Upper lobe of right lung (tissue), 1 donor: ENCODE measurements at places on chromosomes 12 and 14. TPM values are rescaled to one million over a fixed set of nuclear protein-coding genes. Genes with fewer than 3 reads are reported as not detected.

DNA sequence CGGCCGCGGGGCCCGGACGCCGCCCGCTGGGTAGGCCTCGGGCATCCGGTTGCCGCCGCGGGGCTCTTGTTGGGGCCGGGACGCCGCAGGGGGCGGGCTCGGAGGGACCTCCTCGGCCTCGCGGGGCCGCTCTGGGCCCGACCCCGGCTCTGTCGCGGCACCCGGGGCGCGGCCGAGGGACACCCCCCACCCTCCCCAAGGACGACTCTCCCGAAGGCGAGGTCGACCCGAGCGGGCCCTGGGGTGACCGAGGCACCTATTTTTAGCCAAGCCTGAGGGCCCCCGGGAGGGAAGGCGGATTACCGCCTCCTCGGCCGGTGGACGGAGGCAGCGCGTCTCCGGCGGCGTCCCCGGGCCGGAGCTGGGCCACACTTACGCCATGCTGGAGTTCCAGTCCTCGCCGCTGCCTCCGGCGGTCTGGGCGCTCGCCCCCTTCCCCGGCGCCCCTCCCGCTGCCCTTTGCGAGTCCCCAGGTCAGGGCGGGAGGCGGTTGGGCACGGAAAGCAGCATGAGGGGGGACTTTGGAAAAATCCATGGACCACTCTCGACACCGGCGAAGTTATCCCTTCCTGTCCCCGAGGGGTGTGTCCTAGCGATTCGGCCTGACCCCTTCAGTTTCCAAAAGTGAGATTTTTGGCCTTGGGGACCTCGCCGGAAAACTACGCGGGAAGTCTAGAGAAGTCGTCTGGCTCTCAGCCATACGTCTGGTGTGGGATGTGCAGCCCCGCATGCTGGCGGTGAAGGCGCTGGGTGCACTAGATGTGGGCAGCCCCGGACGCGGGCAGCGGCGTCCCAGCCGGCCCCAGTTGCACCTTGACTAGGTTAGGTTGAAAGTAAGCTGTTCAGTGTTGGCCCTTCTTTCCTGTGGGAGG, 699 bp downstream of the KTN1 start:
- peak overlapping the region; percentile 76 for H3K4me3 ChIP-seq
- H3K27ac ChIP-seq, result peak overlapping the region; percentile 91
- H3K36me3 ChIP-seq, result no peaks in the 10 kb centered on the region
- peak; percentile 79 for DNase-seq
- peaks cover 36% of the 10 kb centered on the region for H3K4me1 ChIP-seq

The RHOJ gene
- 38.6 TPM for total RNA-seq

- H3K4me3 ChIP-seq, result no peak overlapping the region
- no peaks in the 10 kb centered on the region for H3K27me3 ChIP-seq
- H3K27ac ChIP-seq, result no peak overlapping the region
Observed at GRCh38 chr14:32081901-32082300, 4.8 kb downstream of the ARHGAP5 start.

GRCh38 chr12:8698132-8698851, 501 bp downstream of the RIMKLB start:
- peak overlapping the region; percentile 87 for H3K27ac ChIP-seq
- peak overlapping the region; percentile 80 for H3K4me3 ChIP-seq
- peak; percentile 85 for DNase-seq
- H3K27me3 ChIP-seq, result no peaks in the 10 kb centered on the region
- H3K36me3 ChIP-seq, result no peaks in the 10 kb centered on the region
- peaks cover 25% of the 10 kb centered on the region for H3K4me1 ChIP-seq

GRCh38 chr14:51211149-51211548, 28.9 kb upstream of the TMX1 start:
- H3K27me3 ChIP-seq, result peaks cover 6% of the 10 kb centered on the region
- no peak overlapping the region for H3K27ac ChIP-seq
- no peak overlapping the region for H3K4me3 ChIP-seq
- H3K4me1 ChIP-seq, result no peaks in the 10 kb centered on the region
- H3K36me3 ChIP-seq, result no peaks in the 10 kb centered on the region
- DNase-seq, result no peak

DNA sequence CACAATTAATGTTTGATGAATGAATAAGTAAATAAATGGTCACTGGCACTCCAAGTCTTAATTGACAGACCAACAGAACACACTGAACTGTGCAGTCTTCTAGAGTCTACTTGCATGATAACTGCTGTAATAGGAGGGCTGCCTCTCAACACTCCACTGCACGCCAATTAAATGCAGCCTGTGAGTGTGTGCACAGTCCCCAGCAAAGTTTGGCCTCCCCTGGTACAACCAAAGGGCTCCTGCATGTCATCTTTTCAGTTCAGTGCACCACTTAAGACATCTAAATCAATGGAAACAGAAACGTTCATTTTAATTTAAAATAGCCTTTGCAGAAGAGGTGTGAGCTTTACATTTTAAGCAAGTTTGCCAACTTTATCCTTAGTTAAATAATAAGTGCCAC, 121.7 kb upstream of the USP15 start:
- no peak overlapping the region for H3K27ac ChIP-seq
- DNase-seq, result no peak
- no peaks in the 10 kb centered on the region for H3K27me3 ChIP-seq
- H3K4me1 ChIP-seq, result no peaks in the 10 kb centered on the region

- H3K27ac ChIP-seq, result no peak overlapping the region
- no peaks in the 10 kb centered on the region for H3K27me3 ChIP-seq
- DNase-seq, result no peak
- H3K4me3 ChIP-seq, result no peak overlapping the region
- H3K36me3 ChIP-seq, result no peaks in the 10 kb centered on the region
Observed at GRCh38 chr14:87489196-87489819, 503.7 kb downstream of the GALC start.

DNA sequence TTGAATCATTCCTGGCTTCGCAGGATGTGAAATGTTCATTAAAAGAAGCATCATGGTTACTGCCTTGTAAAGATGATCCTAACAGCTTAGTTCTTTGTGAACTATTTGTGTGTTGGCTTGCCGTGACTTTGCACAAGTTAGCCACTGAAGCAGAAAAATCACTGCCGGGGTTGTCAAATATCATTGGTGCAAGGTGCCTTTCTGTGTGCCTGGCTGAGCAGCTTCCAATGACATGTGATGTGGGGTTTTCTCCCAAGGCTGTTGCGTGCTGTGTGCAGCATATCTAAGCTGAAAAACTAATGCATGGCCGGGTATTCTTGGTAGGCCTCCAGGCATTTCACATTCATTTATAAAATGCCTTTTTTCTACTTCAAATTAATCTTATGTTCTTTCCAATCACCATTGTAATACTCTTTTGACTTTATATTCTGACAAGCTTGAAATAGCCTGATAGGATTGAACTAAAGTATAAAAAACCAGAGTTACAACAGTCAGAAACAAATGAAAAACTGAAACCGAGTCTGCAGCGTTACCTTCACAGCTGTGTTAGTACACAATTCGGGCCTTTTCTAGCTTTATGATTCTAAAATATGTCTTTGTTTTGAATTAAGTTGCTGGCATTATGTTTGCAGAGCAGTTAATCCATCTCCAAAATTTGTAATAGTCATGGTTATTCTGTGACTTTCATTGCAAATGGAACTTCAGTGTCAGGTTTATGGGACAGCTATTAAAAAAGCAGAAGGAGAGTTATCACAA, 222.1 kb downstream of the SYT1 start:
- no peak for DNase-seq
- no peaks in the 10 kb centered on the region for H3K36me3 ChIP-seq
- no peaks in the 10 kb centered on the region for H3K4me1 ChIP-seq
- no peak overlapping the region for H3K27ac ChIP-seq

GRCh38 chr14:53011053-53011462, 60.2 kb upstream of the FERMT2 start:
- H3K4me1 ChIP-seq, result no peaks in the 10 kb centered on the region
- H3K27ac ChIP-seq, result peak overlapping the region; percentile 44
- H3K4me3 ChIP-seq, result no peak overlapping the region
- DNase-seq, result no peak
- no peaks in the 10 kb centered on the region for H3K27me3 ChIP-seq

DNA sequence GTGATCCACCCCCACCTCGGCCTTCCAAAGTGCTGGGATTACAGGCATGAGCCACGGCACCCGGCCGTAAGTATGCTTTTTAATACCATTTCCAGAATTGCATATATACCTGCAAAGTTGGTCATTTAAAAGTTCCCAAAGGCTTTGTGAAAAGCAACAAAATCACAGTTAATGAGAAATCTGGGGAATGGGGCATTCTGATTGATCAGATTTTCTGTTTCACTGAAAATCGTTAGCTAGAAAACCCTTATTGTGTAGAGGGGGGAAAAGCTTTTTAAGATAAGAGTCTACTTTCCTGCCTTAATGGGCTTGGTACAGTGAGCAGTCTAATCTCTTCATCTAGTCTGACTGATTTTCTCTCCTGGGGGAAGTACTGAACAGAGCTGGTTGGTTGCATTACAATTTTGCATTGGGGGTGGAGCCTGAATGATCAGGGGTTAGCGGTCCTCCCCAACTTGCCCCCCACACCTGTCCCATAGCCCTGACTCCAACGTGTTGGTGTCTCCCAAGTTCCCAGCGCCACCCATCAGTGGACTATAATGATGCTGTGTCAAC, 23.8 kb downstream of the IL31 start:
- H3K4me3 ChIP-seq, result no peak overlapping the region
- DNase-seq, result no peak
- no peaks in the 10 kb centered on the region for H3K36me3 ChIP-seq
- no peak overlapping the region for H3K27ac ChIP-seq

The RITA1 gene
- 16.4 TPM for total RNA-seq

GRCh38 chr14:32865827-32866376, 72.8 kb upstream of the NPAS3 start:
- H3K27ac ChIP-seq, result no peak overlapping the region
- H3K27me3 ChIP-seq, result no peaks in the 10 kb centered on the region
- no peaks in the 10 kb centered on the region for H3K4me1 ChIP-seq
- no peak for DNase-seq

GRCh38 chr12:132244724-132245295, 84.6 kb downstream of the GALNT9 start:
- H3K4me1 ChIP-seq, result no peaks in the 10 kb centered on the region
- peak; percentile 53 for DNase-seq
- no peak overlapping the region for H3K27ac ChIP-seq
- H3K27me3 ChIP-seq, result no peaks in the 10 kb centered on the region
- H3K4me3 ChIP-seq, result no peak overlapping the region

The AQP2 gene
- not detected for total RNA-seq

- no peak overlapping the region for H3K27ac ChIP-seq
- H3K4me1 ChIP-seq, result no peaks in the 10 kb centered on the region
- no peaks in the 10 kb centered on the region for H3K36me3 ChIP-seq
- no peak overlapping the region for H3K4me3 ChIP-seq
- no peaks in the 10 kb centered on the region for H3K27me3 ChIP-seq
Observed at GRCh38 chr14:46782281-46782680, 130.7 kb upstream of the RPL10L start.

DNA sequence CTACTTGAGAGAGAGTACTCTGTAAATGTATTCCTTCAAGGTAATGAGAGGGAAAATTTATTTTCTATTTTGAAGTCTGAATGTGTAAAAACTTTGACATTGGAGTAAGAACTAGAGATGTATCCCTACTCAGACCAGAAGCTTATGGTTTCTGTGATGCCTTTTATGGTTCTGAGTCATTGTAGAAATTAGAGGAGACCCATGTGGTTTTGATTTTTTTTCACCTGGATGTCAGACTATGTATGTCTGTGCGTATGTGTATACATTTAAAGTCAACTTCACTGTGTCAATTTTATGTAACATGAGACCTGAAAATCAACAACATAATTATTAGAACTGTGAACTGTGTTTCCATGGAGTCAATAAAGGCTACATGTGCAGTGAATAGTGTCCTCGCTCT, 302.0 kb downstream of the TRHDE start:
- H3K4me1 ChIP-seq, result no peaks in the 10 kb centered on the region
- no peak overlapping the region for H3K4me3 ChIP-seq
- DNase-seq, result no peak
- no peak overlapping the region for H3K27ac ChIP-seq
- H3K27me3 ChIP-seq, result no peaks in the 10 kb centered on the region
- H3K36me3 ChIP-seq, result no peaks in the 10 kb centered on the region

The NDRG2 gene
- total RNA-seq, result 127 TPM

- H3K4me1 ChIP-seq, result no peaks in the 10 kb centered on the region
- no peak for DNase-seq
- no peaks in the 10 kb centered on the region for H3K27me3 ChIP-seq
- no peaks in the 10 kb centered on the region for H3K36me3 ChIP-seq
- no peak overlapping the region for H3K4me3 ChIP-seq
Observed at GRCh38 chr14:38836539-38836938, 266.5 kb downstream of the SEC23A start.

The COX8C gene
- not detected for total RNA-seq

The DPY19L2 gene
- total RNA-seq, result 2.3 TPM

GRCh38 chr12:2244013-2244861, 191.4 kb downstream of the CACNA1C start:
- H3K4me1 ChIP-seq, result peaks cover 8% of the 10 kb centered on the region
- DNase-seq, result no peak
- H3K4me3 ChIP-seq, result no peak overlapping the region

The RIN3 gene
- 56.0 TPM for total RNA-seq

The RERGL gene
- 0.72 TPM for total RNA-seq

The RTN1 gene
- 9.6 TPM for total RNA-seq

The MYF6 gene
- not detected for total RNA-seq

GRCh38 chr12:18387706-18388105, 126.4 kb downstream of the PIK3C2G start:
- H3K27me3 ChIP-seq, result no peaks in the 10 kb centered on the region
- no peak overlapping the region for H3K27ac ChIP-seq
- H3K4me1 ChIP-seq, result peaks cover 5% of the 10 kb centered on the region
- H3K36me3 ChIP-seq, result no peaks in the 10 kb centered on the region
- H3K4me3 ChIP-seq, result no peak overlapping the region
- no peak for DNase-seq

GRCh38 chr14:45253754-45254310, 830 bp upstream of the MIS18BP1 start:
- H3K4me3 ChIP-seq, result peak overlapping the region; percentile 69
- peak overlapping the region; percentile 98 for H3K27ac ChIP-seq
- DNase-seq, result peak; percentile 75

DNA sequence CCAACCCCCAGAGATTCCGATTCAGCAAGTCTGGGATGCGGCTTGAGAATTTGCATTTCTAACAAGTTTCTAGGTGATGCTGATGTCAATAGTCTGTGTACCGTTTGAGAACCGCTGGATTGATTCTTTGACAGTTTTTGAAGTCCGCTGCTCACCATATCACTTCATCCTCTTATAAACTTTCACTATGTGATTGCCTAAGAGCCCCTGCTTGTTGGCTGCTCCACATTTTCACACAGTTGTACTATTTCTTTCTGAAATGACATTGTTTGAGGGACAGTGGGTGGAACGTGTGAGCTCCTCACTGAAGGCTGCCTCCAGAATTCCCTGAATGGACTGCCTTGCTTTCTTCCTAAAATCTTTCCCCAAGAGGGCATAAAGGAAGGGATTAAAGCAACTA, 7.7 kb downstream of the C3AR1 start:
- no peak overlapping the region for H3K27ac ChIP-seq
- H3K36me3 ChIP-seq, result peaks cover 21% of the 10 kb centered on the region
- DNase-seq, result no peak
- H3K27me3 ChIP-seq, result no peaks in the 10 kb centered on the region
- no peak overlapping the region for H3K4me3 ChIP-seq
